ENCODE measurements at places on chromosomes 13 and 19. TPM values are rescaled to one million over a fixed set of nuclear protein-coding genes. Genes with fewer than 3 reads are reported as not detected.

DPF1 gene
- total RNA-seq = 0.11 TPM

PTPRS gene
- 61.0 TPM for total RNA-seq

EMP3 gene
- total RNA-seq = 54.3 TPM

ZNF229 gene
- total RNA-seq = 7.3 TPM

DNM2 gene
- 177 TPM for total RNA-seq

GRCh38 chr13:71830323-71830722 lies 36.7 kb downstream of the DACH1 start:
- no peak for DNase-seq

- no peak for DNase-seq
Observed at GRCh38 chr13:102035969-102036368, 365.9 kb downstream of the FGF14 start.

GRCh38 chr19:15995536-15995935 lies 46.7 kb downstream of the OR10H4 start:
- no peak for DNase-seq

- no peak for DNase-seq
Observed at GRCh38 chr13:20168396-20168795, 7.5 kb upstream of the GJA3 start.

GRCh38 chr13:32840989-32841713 lies 175.1 kb upstream of the KL start:
- no peak for DNase-seq

DNA sequence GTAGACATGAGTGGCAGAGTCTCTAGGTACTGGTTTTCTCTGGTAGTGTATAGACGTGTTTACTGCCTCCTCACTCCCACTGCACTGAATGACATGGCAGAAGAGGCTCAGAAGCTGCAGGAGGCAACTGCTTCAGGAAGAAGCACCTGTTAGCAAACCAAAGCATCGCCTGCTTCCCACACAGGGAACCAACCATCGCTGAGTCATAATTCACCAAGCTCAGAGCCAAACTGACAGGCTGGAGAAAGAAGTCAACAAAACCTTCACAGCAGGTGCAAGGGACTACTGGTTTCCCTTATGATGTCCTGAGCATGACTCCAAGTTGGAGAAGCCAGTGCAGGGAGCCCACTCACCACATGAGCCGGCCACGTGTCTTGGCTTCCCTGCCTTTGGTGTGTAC lies 69.8 kb downstream of the KCTD12 start:
- DNase-seq = no peak

DNA sequence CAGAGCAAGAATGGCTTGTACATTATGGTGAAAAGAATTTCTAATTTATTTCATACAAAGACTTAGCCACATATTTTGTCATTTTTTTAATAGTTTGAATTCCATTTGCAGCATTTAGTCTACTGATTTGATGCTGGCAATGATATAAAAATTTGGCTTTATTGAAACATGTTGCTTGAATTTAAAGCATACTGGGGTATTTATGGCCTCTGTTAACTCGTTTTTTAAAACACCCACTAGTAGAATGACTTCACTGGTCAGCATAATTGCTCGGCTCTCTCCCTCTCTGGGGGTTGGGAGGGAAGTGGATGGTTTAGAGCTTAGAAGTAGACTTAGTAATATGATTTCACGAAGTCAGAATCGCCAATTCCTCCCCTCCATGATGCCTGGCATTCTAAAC lies 354.9 kb upstream of the HTR2A start:
- no peak for DNase-seq

All from Right ventricle myocardium inferior (tissue), 1 donor.